Activated T-cell treated with anti-CD3 and anti-CD28 coated beads, Interleukin-2, amount 50 U/mL, for 72 hours (primary cell): ENCODE measurements at places on chromosomes 4 and X. TPM values are rescaled to one million over a fixed set of nuclear protein-coding genes. Genes with fewer than 3 reads are reported as not detected.

- no peak for DNase-seq
- H3K4me1 ChIP-seq = peaks cover 6% of the 10 kb centered on the region
- peaks cover 56% of the 10 kb centered on the region for H3K27me3 ChIP-seq
- H3K36me3 ChIP-seq = no peaks in the 10 kb centered on the region
- no peak overlapping the region for H3K27ac ChIP-seq
- H3K4me3 ChIP-seq = no peak overlapping the region
Observed at GRCh38 chr4:53593765-53594164, 2.5 kb upstream of the LNX1 start.

Gene KIT
- total RNA-seq = 0.22 TPM

Gene IL9R
- 5.2 TPM for total RNA-seq

GRCh38 chr4:41660352-41660751, 88.2 kb downstream of the PHOX2B start:
- H3K27ac ChIP-seq = no peak overlapping the region
- H3K4me3 ChIP-seq = no peak overlapping the region
- H3K4me1 ChIP-seq = no peaks in the 10 kb centered on the region
- no peak for DNase-seq
- H3K27me3 ChIP-seq = peaks cover 16% of the 10 kb centered on the region
- no peaks in the 10 kb centered on the region for H3K36me3 ChIP-seq

Gene CNGA1
- not detected for total RNA-seq

- DNase-seq = no peak
- no peaks in the 10 kb centered on the region for H3K4me1 ChIP-seq
- no peak overlapping the region for H3K27ac ChIP-seq
- H3K27me3 ChIP-seq = no peaks in the 10 kb centered on the region
Observed at GRCh38 chr4:94495408-94495807, 43.7 kb downstream of the PDLIM5 start.
